Stimulated activated CD4-positive, alpha-beta T cell treated with anti-CD3 and anti-CD28 coated beads, Interleukin-1b, Interleukin-23, amount 100 ng/mL, for 4 hours (primary cell): ENCODE measurements at places on chromosomes 7 and 10.

- DNase-seq: no peak
Measured at GRCh38 chr10:44576702-44577191, 191.8 kb upstream of the CXCL12 start.

- no peak for DNase-seq
Measured at GRCh38 chr10:77872151-77872946, 54.2 kb downstream of the DLG5 start.

GRCh38 chr7:5423976-5424748 is 528 bp upstream of the TNRC18 start:
- no peak for DNase-seq

DNA sequence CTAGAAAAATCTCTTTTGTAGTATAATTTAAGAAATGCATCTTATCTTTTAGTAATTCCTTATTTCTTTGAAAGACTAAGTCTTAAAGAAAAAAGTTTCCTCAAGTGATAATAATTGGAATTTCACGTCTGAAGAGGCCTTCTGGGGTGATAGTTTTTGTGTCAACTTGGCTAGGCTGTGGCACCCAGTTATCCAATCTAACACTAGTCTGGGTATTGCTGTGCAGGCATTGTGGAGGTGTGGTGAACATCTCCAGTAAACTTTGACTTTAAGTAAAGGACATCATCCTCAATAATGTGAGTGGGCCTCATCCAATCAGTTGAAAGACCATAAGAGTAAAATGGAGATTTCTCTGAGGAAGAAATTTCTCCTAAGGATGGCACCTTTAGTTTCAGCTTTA is 2.3 kb upstream of the TUBAL3 start:
- DNase-seq: no peak

- no peak for DNase-seq
Measured at GRCh38 chr10:34726862-34727261, 88.2 kb downstream of the PARD3 start.

- DNase-seq: no peak
Measured at GRCh38 chr10:5625992-5626777, 40.2 kb downstream of the ASB13 start.

- DNase-seq: no peak
Measured at GRCh38 chr10:79127151-79127961, 58.6 kb downstream of the ZMIZ1 start.

GRCh38 chr10:78581133-78581694 is 487.6 kb upstream of the ZMIZ1 start:
- DNase-seq: no peak

DNA sequence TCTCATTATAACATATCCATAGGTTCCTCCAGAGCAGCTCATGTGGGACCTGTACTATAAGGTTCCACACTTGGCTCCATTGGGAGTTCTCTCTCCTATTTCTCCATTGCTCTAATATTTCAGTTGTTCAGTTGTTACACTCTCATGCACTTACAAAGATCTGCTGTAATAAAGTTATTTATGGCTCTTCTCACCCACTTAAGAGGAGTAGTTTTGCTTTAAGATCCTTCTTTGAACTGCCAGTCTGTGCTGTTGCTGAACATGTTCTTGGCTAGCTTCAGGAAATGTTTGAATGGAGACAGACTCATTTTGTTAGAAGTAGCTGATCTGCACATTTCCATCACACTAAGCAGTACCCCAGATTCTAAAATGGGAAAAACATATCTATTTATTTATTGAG is 250.1 kb downstream of the CDK14 start:
- no peak for DNase-seq

GRCh38 chr7:158414486-158414961 is 173.1 kb downstream of the PTPRN2 start:
- DNase-seq: no peak

DNA sequence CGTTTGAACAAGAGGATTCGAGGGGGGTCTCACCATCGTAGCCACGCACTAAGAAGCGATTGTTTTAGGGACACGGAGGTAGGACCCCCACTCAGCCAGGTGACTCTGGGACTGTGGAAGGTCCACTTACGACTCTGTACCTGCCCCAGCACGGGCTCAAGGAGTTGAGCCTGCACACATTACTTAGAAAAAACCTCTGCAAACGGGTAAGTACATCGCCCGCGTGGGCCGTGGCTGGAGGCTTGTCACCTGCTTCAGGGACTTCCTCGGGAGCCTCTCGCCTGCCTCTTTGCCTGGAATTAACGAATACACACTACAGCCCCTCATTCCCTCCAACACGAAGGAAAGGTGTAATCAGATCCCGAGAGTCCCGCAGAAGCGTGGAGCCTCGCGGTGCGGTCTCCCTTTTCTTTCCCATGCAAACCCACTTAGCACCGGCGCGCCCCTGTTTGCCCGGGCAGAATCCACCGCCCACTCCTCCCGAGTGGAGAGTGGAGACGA is 826 bp downstream of the PODXL start:
- peak; percentile 12 for DNase-seq

GRCh38 chr7:157073949-157074624 is 63.6 kb upstream of the MNX1 start:
- no peak for DNase-seq

- no peak for DNase-seq
Measured at GRCh38 chr10:71063401-71063800, 149.0 kb upstream of the UNC5B start.

DNA sequence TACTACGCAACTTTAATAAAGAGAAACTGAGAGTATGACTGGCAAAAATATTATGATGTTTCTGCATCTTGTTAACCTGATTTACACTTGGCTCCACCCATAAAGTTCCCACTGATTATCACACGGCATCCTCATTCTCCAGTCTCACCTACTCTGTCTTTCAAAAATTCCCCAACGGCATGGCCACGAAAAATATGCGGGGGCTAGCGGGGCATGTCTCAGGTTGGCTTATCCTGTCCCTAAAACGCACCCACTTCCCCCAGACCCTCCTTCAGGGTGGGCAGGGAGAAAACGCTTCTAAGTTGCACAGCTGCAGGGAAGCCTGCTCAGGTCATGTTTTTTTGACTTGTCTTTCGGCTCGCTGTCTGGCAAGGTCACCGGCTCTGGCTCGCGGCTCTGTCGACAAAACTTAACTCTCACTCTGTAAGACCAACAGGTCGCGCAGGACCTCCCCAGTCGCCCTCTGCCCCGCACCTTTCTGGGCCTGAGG is 3.8 kb downstream of the CDK6 start:
- no peak for DNase-seq

DNA sequence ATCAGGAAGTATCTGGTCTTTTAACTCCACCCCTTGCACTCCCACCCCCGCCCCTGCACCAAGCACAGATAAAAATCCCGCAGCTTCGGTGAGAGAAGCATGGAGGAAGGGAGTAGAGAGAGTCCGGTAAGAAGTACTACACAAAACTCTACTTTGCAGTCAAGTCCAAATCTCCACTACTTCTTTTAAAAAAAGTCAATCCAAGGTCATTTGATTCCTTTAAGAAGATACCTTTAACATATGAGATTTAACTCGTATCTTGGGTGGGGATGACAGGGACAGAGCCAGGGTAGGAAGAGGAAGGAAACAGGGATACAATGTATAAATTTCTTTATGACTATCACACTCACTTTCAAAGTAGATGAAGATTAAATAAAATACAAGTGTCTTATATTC is 132.1 kb downstream of the NRBF2 start:
- DNase-seq: peak; percentile 9

DNA sequence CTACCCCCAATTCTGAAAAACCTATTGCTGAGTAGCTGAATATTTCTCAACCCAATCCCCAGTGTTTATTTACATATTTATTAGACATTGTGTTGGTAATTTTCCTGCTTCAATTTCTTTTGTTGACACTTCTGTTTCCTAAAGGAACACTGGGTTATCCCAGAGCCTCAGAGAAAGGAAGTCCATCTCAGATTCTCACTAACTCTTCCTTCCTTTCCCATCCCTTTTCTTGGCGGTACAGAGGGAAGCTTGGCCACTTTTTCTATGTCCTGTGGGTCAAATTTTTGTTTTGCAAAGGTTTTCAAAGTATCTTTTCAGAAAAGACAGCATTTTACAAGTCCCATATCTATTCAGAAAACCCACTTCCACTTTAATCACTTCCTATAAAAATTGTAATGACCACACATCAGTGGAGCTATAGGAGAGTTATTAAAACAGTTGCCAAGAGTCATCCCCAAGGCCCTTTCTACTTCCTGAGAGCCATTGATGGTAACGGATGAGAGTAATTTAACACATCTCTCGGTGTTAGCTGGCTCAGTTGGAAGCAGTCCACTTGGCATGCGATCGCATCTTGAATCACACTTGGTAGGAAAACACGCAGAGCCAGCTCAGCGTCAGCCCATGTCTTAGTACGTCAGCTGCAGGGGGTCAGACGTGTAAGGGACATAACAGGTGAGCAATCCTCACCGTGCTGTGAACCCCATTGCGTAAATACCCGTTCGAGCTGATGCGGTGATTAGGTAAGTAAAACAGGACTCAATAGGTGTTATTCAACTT is 231.1 kb upstream of the ADARB2 start:
- no peak for DNase-seq

- no peak for DNase-seq
Measured at GRCh38 chr10:86263907-86264306, 102.7 kb downstream of the GRID1 start.

GRCh38 chr7:83347945-83348444 is 185.3 kb upstream of the PCLO start:
- no peak for DNase-seq

GRCh38 chr7:47940088-47941013 is 7.9 kb downstream of the PKD1L1 start:
- no peak for DNase-seq

GRCh38 chr7:90611115-90611514 is 15.0 kb downstream of the CDK14 start:
- no peak for DNase-seq

DNA sequence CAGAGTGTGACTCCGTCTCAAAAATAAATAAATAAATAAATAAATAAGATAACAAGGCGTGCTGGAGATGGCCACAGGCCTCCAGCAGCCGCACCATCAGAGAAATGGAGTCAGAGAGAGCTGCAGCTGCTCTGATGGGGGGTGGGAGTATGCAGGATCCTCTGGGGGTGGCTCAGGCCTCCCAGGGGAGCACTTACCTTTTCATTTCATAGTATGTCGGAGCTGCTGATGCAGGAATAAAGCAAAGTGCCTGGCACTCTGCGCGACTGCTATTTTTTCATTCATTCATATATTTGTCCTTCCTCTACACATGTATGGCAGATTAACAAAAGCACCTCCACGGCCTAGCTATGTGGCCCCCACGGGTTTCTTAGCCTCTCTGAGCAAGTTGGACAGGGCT is 175.9 kb downstream of the CUX1 start:
- DNase-seq: no peak

GRCh38 chr7:128672927-128673517 is 930 bp downstream of the GARIN1A start:
- peak; percentile 5 for DNase-seq

- DNase-seq: no peak
Measured at GRCh38 chr7:67550801-67551436, 554.3 kb downstream of the TYW1 start.

GRCh38 chr10:79149662-79150443 is 81.1 kb downstream of the ZMIZ1 start:
- peak; percentile 14 for DNase-seq

GRCh38 chr7:88772776-88773175 is 13.3 kb downstream of the ZNF804B start:
- no peak for DNase-seq

DNA sequence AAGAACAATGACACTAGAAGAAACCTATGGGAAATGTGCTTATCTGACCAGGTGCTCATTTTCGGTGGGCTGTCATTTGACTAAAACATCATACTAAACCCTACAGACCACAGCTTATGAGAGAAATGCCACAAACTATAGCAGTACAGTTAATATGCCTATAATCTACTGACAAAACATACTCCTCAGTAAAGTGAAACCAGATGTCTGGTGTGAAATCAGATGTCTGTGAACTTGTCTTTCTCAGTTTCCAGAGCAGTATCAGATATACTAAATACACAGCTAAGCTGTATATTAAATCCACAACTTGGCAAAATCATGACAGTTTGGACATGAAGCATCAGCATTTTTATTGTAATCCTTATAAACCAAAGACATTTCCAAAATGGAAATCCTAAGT is 3.3 kb downstream of the IMMP2L start:
- DNase-seq: no peak

GRCh38 chr10:78804411-78805032 is 264.2 kb upstream of the ZMIZ1 start:
- no peak for DNase-seq

- DNase-seq: no peak
Measured at GRCh38 chr7:26639695-26640094, 224.7 kb downstream of the SKAP2 start.

DNA sequence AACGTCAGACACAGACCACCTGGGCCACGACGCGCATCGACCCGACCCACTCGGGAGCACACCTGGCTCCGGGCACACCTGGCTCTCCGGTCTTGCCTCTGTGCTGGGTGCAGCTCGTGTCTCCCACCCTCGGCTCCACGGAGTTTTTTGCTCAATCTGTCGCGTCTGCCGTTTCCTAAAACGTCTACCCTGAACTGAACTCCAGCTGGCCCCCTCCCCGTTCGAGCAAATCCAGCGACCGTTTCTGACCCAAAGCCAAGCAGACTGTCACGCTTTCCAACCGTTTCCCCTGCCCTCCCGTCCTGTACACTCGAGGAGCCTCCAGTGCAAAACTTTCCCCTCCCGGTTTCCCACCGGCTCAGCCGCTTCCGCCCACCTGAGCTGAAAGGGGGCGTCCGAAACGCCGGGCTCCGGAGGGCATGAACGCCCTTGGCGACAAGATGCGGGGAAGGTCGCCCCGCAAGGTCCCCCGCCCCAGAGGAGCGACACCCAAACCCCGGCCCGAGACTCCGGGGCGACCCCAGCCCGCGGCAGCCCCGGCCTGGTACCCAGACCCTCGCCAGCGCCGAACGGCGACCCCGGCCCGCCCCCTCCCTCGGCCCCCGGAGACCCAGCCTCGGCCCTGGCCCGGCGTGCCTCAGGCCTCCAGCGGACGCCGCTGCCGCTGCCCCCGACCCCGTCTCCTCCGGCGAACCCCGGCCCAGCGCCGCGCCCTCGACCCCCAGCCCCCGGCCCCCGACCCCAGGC is 557 bp downstream of the CYTH3 start:
- no peak for DNase-seq

- DNase-seq: no peak
Measured at GRCh38 chr7:102469972-102470825, 5.4 kb downstream of the LRWD1 start.

GRCh38 chr10:52004342-52004949 is 305.1 kb upstream of the CSTF2T start:
- DNase-seq: no peak

- DNase-seq: no peak
Measured at GRCh38 chr10:132022241-132022640, 40.5 kb upstream of the BNIP3 start.
